Effector CD4-positive, alpha-beta T cell (primary cell): ENCODE measurements at places on chromosomes 11 and 22.

- no peak for DNase-seq
These were observed 44.0 kb downstream of the LIF start for GRCh38 chr22:30202531-30203006.

GRCh38 chr11:17852246-17852645 is 117.7 kb downstream of the KCNC1 start:
- no peak for DNase-seq

DNA sequence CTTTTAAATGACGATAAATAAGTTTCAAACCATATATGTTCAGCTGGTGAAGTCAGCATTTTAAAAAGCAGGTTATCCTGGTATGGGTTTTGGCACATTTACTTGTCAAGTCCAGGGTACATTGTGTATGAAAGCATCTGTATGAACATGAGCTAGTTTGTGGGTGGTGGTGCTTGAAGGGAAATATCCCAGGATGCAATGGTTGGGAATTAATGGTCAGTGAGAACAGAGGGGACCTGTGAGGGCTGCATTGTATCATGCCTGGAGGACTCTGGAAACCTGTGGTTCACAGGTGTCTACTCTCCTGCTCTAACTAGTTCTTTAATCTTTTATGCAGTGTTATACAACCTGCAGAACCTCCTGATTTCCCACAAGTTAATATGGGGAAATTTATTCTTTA is 5.8 kb downstream of the DEPDC7 start:
- DNase-seq, result no peak

GRCh38 chr22:37379085-37379484 is 48.2 kb downstream of the ELFN2 start:
- DNase-seq, result no peak

DNA sequence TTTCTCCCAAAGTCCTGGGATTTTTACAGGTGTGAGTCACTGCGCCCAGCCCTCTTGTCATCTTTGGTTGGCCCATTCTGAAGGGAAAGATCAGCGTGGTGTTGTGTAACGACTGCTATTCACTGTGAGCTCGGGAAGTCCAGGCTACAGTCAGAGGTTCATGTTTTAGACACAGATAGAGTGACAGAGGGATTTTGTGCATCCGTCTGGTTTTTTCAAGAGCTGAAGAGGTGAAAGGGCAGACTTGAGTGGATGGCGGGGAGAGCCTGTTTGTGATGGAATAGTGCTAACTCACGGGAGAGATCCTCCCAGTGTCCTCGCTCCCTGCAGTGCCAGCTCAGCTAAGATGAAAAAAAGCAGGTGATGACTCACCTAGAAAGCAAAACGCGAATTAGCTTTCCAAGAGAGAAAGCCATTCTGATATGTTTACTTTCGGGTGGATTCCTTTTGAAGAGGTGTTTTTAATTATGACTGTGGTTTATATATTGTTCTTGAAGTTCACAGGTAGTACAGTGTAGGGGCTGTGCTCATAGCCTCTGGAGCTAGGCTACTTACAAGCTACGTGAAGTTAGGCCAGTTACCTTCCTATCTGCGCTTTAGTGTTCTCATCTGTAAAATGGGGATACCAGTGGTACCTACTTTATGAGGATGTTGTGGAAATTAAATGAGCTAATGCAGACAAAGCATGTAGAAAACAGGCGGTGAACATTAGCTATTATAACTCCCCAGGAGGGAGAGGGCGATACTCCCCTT is 67.2 kb downstream of the C11orf91 start:
- no peak for DNase-seq

DNA sequence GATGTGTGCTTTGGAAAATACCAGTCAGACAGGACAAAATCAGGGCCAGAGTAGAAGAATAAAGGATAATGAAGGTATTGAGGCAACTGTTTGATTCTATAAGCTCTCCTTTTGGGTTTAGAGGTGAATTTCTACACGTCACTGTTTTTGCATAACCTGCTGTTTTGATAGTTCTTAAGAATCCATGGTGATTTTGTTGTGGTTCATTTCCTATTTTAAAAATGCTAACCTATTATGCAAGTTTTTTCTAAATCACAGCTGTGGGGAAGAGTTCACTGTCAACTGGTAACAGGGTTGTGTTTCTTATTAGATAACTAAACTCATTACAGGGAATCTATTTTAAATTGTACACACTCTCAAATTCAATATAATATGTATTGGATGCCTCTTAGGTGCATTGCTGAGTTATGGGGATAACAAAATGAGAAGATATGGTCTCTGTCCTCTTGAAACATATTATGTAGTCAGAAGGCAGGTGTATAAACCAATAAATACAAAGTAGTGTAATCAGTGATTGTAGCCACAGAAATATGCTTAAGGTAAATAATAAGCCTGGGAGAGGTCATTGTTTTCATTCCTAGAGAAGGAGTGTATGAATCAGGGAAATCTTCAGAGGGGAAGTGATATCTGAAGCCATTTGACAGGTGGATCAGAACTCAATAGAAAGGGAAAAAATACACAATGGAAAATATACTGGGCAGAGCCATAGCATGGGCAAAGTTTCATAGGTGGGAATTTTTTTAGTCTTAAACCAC is 192.5 kb downstream of the FAT3 start:
- no peak for DNase-seq

DNA sequence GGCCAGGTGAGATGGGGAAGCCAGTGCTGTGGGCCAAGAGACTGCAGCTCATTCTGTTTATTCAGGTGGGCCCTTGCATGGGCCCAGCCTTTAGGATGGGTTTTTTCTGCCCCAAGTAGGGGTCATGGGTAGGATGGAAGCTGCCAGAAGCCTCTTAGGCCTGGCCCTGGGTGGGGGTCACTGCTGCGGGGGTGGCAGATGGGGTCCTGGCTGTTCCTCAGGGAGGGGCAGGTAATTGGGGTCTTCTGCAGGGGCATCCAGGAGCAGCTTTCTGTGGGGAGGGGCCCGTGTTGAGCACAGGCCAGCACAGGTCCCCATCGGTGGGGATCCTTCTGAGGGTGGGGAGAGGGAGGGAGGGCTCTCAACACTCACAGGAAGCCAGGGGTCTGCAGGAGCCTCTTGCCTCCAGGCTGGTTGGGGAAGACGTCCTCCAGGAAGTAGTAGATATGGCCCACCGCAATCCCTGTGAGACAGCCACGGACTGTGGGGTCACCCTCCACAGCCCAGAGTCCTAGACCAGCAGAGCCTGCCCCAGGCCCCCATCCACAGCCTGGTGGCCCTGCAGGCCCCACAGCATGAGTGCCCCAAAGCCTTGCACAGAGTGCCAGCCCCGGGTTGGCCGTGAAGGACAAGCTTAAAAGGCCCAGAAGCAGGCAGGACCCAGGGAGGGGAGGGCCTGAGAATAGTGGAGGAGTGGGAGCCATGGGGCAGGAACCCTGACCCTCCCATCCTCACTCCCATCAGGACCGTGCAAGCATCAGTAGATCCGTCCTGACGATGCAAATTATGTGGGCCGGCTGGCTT is 1.9 kb downstream of the DERL3 start:
- DNase-seq, result no peak

DNA sequence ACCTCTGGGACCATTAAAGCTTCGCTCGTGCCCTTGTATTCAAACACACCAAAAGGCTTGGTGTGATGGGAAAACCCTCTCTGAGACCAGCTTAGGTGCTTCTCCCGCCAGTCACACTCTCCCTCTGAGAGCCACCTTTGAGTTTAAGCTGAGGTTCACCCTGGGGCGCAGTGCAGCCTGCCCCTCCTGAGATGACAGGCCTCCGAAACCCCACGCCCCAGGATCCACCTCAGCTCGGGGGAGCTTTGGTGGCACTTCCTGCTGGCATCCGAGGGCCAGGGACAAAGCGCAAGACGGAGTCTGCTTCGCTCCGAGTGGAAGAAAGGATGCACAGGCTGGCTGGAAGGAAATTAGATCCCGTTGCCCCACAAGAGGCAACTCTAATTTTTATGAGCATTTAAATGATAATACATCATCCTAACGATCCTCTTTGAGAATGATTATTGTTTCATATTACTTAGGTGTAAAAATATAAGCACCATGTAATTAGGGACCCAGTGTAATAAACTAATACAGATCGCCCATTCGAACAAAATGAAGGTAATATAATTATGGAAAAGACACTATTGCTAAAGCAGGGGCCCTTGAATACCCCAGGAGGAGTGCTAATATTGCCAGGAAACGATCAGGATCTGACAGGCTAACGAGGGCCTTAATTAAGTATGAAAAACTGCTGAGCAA is 134.7 kb downstream of the CEP164 start:
- no peak for DNase-seq

GRCh38 chr11:78338138-78338537 is 79.5 kb downstream of the GAB2 start:
- DNase-seq, result no peak

- no peak for DNase-seq
These were observed 2.1 kb downstream of the ADAMTS8 start for GRCh38 chr11:130426223-130426836.

DNA sequence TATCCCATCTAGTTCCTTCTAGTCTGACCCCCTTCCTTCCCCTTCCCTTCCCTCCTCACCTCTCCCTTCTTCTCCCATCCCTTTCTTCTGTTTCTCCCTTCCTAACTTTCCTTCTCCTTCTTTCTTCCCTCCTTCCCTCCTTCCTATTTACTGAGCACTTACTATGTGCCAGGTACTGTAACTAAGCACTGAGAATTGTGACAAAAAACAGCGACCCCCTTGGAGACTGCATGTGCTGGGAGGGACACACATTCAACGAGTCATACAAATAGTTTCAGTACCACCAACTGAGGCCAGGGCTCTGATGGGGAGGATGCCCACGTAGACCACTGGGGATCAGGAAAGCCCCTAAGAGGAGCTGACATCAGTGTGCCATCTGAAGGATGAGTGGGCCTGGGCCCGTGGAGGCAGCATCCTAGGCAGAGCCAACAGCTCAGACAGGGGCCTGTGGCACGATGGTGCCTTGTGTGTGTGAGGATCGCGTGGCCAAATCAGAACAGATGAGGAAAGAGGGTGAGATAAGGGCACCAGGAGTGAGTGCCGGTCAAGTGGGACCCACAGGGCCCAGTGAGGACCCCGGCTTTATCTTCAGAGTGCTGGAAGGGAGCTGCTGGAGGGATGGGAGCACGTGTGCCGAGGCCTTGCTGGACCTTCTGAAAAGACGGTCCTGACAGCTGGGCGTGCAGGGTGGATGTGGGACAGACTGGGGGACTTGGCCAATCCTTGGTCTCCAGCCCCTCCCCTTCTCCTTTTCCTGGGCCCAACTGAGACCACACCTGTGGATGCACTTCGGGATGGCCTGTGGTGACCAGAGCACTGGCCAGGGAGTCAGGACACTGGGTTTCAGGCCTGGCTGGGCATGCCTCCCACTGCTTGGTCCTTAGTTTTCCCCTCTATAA is 38.4 kb upstream of the CRYBB3 start:
- no peak for DNase-seq

GRCh38 chr22:50544746-50545253 is 899 bp upstream of the KLHDC7B start:
- DNase-seq, result no peak

- no peak for DNase-seq
These were observed 94.3 kb upstream of the BMAL1 start for GRCh38 chr11:13183094-13183825.

GRCh38 chr22:21026783-21027692 is 5.3 kb downstream of the SLC7A4 start:
- DNase-seq, result no peak

DNA sequence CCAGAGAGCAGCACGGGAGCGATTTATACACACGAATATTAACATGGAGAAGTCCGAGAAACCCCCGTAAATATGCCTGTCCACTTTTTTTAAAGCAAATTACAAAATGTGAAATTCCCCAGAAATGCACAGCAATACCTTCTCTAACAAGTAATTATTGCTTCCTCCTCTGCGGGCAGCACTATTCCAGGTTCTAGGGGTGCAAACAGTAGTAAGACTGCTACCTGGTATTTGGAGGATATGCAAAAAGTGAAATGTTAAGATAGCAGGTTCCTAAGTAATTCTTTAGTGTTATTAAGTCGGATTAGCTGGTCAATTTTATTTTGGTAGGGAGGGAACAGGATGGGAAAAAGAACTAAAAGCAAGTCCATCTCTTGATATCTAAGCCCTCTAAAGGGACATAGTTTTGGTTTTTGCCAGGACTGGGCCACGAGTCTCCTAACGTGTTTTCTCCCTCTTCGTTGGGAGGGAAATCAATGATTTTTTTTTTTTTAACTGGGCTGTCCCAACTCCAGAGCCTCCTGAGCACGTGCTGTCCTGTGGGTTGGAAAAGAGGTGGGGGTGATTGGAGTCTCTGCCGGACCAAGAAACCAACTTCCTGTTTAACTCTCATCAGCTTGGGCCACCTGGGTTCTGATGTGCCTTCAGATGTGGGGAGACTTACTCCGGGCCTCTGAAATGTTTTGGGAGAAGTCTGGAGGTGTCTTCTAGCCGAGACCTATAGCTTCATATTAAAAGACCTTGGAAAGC is 1.7 kb upstream of the XBP1 start:
- DNase-seq, result no peak

DNA sequence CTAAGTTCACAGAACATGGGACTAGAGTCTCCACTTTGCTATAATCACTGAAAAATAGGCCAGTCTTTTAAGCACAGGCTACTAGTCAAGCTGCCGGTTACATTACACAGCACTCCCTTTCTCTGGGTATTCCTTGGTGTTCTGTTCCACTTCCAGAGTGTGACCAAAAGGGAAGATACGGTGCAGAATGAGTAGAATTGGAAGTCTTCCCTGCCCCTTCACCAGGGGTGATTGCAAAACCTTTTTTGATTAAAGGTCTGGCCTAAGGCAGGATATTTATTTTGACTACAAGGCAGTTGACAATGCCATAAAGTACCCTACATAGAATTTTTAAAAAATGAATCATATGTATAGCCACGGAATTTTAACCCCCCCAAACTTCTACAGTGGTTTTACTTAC is 59.6 kb upstream of the ADORA2A start:
- DNase-seq, result no peak

- no peak for DNase-seq
These were observed 10.9 kb downstream of the INS start for GRCh38 chr11:2149864-2150847.

DNA sequence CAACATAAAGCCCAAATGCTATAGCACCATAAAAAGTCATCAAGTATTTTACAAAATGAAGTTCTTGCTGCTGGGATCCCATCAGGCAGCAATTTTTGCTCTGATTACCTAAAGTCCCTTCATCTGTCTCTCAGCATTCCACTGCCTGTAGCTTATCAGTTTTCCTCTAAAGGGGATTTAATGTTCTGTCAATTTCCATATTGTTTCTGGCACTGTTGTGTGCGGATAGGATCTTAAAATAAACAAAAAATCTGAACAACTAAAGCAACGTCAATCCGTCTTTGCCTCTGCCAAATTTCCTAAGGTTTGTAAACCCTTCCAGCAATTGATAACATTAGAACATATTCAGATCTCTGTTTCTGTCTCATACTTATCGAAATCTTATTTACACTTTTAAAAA is 1126.3 kb upstream of the RAG2 start:
- no peak for DNase-seq

DNA sequence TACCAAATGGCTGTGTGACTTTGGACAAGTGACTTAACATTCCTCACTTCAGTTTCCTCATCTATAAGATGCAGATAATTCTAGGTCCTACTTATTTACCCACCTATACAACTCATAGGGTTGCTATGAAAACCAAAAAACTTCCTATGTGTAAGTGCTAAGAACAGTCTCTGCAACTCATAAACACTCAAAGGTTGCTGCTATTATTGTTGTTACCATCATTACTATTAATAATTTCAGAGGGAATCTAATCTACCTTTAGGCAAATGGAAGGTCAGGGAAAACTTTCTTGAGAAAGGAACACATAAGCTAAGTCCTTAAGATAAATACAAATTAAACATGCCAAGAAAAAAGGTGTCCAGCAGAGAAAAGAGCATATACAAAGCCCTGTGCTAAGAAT is 40.5 kb downstream of the SIK3 start:
- no peak for DNase-seq
